ENCODE measurements at places on chromosomes 4 and X.

DNA sequence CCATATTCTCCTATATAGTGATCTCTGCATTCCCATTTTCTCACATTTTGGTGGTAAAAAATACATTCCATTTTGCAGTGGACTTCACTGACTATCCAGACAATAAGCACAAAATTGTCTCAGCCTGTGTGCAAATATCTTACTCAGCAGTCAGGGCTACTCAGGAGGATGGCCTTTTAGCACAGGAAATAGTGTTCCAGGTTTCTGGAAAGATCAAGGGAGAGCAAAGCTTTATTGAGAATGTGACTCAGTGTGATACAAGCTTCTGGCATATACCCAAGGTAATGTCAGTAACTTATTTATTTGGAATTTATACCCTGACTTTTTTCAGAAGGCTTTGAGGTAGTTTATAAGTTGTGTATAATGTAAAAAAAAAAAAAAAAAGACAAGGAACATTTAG lies 233.4 kb downstream of the TEX13A start:
- no peak for DNase-seq

GRCh38 chrX:135435139-135435922 lies 13.6 kb downstream of the SMIM10L2A start:
- no peak for DNase-seq

- no peak for DNase-seq
Measured at GRCh38 chr4:7059662-7060061, 8.2 kb downstream of the GRPEL1 start.

- no peak for DNase-seq
Measured at GRCh38 chr4:11130195-11130970, 298.3 kb downstream of the HS3ST1 start.

DNA sequence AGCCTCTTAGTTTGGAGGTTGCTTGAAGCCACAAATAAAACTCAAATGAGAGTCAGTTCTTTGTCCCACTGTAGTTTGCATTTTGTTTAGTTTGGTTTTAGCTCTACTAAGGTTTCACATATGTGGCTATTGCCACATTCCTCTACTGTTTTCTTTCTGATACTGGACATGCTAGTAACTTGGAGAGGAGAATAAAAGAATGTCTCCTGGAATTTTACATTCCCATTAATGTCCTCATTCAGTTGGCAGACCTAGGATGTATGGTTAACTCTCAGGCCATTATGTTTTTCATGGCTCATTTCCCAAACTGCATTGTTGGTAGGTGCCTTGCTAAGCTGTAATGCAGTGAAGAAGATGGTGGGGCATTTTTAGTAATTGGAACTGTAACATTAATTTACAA lies 29.9 kb downstream of the UPRT start:
- DNase-seq: peak; percentile 3

- DNase-seq: no peak
Measured at GRCh38 chrX:41116948-41117347, 31.7 kb downstream of the USP9X start.

DNA sequence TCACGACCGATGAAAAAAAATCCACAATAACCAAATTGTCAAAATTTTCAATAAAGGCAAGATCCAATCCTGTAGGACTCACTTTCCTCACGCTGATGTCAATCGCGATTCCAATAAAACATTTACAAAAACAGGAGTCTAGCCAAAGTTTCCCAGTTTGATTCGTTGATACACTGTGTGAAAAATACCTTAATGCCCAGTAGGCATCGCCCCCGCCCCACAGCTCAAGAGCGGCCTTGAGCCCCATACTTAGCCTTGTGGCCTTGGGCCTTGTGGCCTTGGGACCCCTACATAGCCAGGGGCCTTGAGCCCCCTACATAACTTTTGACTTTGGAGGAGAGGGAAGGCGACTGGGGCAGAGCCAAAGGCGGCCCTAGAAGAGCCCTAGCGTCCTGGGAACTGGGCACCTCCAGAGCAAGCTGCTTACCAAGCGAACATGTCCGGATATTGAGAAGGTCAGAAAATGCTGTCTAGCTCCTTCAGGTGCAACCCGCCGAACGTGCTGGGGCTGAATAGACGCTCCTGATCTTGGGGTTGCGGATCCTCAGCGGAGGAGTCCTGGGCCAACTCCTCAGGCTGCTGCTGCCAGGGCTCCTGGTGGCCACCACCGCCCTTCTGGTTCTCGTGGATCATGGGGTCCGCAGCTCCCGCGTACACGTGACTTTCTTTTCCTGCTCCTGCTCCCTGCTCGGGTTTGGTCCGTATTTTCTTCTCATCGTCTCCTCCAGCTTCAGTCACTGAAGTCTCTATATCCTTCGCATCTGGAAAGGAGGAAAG lies 62.9 kb downstream of the RHOXF2B start:
- DNase-seq: no peak

- no peak for DNase-seq
Measured at GRCh38 chrX:40501164-40501855, 79.5 kb upstream of the ATP6AP2 start.

DNA sequence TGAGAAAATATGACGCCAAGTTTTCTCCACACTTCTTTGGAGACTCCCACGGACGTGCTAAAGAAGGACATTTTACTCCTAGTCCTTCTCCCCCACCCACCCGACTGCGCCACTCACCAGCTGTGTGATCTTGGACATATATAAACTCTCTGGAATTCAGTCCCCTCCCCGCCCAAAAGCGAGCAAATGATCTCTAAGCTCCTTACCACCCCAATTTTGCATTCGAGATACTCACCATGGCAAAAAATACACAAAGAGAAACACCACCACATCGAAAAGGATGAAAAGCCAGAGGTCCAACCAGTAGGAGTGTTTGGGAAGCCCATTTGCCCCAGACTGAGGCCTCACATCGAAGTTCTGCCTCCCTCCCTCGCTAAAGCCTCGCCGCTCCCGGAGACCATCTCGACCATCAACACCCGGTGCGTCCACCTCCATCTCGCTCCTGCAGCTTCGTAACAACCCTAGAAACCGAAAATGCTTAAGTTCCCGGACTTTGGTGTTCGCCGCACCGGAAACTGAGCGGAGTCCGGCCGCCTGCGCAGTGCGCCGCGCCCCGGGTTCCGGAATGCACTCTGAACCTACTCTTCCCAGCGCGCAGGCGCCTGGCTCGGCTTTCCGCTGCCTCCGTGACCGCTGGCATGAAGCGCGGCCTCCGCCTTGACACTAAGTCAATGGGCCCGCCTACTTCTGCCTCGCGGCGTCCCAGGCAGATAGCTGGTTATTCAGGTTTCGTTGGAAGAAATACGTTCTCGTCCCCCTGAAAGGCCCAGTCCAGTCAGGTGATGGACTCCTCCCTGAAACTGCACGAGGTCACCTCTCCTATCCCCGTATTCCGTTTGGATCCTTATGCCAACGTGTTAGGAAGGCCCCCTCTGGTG lies 21.6 kb downstream of the FABP2 start:
- DNase-seq: peak; percentile 53

DNA sequence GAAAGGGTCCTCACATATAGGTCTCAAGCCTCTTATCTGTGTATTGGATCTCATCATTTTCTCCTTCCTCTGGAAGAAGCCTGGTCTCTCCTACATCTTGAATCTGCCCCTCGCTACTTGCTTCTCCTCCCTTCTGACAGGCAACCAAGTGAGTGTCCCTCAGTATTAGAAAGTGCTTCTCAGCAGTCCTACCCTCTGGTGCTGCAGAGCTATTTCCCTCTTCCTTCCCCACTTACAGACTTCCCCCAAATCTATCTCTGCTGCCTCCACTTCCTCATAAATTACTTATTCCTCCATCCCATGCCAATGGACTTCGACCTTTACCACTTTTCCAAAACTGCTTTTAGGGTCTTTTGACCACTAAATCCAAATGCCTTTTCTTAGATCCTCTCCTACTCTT lies 129.1 kb upstream of the NAP1L5 start:
- DNase-seq: no peak

- peak; percentile 27 for DNase-seq
Measured at GRCh38 chrX:41009850-41010846, 75.1 kb upstream of the USP9X start.

GRCh38 chr4:119106036-119107000 lies 29.3 kb upstream of the MYOZ2 start:
- no peak for DNase-seq

- DNase-seq: no peak
Measured at GRCh38 chrX:121635141-121635540, 587.7 kb downstream of the GLUD2 start.

DNA sequence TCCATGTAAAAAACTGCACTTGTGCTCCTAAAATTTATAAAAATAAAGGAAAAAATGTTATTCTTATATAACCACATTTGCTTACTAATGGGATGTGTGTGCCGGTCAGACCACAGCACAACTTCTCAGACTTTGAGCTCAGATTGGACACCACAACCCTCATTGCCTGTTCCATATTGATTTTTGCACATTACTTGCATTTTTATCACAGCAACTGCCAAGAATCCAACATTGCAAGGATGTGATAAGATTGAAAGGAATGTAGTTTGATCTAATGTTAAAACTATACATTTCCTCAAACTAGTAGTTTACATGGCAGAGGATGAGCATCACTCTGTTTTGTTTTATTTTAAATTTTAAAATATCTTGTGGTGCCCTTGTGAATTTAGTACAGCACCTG lies 227.8 kb downstream of the KDR start:
- DNase-seq: no peak

DNA sequence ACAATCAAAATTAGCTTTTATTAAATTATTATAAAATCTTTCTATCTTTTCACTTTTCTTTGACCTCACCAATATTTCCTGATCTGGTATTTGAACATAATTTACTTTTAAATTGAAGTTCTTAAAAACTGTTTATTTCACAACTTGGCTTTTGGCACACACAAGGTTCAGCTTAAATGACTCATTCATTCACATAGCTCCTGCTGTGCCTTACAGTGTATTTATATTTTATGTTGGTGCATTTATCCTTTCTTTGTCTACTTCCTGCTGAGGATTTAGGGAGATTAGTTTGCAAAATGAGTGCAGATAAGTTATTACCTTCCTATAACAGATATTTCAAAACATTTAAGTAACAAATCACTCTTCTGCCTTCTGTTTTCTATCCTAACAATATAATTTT lies 430.6 kb downstream of the DTHD1 start:
- no peak for DNase-seq

- no peak for DNase-seq
Measured at GRCh38 chr4:66923081-66923865, 622.0 kb downstream of the CENPC start.

DNA sequence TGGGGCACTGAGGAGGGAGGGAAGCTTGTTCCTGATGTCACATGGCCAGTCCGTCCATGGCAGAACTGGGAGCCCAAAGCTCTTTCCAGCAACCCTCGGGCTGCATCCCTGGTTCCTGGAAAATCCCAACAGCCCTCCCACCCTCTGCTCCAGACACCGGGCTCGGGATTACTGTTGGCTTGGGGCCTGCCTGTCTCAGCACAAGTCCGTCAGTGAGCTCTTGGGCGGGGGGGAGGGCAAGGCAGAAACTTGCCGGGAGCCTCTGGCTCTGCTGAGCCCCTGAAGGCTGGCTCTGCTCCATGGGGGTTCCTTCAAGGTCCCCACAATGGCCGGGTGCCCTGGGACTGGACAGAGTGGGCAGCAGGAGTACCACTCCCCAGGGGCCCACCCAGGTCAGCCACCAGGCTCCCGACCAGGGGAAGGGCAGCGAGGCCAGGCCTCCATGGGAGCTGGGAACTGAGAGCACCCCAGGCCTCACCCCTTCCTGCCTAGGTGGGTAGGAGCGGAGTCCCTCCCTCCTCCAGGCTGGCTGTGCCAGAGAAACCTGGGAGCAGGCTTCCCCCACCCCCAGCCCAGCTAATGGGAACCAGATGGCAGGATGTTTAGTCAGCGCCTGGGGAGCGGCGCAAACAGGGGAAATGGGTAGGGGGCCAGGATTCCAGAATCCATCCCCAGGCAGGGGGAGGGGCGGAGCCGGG lies 6.4 kb upstream of the HAUS7 start:
- no peak for DNase-seq

- no peak for DNase-seq
Measured at GRCh38 chr4:23866450-23867075, 23.3 kb downstream of the PPARGC1A start.

DNA sequence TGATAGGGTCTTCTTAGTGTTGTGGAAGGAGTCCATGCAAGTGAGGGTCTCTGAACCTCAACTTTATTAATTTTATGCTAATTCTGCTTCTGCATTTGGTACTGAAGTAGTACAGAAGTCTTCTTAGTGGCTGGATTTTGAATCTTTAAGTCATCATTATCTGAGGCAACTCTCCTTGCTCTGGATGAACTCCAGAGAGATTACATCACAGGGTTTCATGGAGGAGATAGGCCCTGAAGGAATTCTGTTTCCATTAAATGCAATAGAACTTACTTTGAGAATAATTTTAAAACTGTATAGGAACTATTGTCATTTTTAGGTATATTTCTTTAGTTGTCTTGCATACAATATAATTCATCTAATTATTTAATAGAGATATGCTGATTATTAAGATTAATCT lies 451.2 kb downstream of the FAT4 start:
- DNase-seq: no peak

DNA sequence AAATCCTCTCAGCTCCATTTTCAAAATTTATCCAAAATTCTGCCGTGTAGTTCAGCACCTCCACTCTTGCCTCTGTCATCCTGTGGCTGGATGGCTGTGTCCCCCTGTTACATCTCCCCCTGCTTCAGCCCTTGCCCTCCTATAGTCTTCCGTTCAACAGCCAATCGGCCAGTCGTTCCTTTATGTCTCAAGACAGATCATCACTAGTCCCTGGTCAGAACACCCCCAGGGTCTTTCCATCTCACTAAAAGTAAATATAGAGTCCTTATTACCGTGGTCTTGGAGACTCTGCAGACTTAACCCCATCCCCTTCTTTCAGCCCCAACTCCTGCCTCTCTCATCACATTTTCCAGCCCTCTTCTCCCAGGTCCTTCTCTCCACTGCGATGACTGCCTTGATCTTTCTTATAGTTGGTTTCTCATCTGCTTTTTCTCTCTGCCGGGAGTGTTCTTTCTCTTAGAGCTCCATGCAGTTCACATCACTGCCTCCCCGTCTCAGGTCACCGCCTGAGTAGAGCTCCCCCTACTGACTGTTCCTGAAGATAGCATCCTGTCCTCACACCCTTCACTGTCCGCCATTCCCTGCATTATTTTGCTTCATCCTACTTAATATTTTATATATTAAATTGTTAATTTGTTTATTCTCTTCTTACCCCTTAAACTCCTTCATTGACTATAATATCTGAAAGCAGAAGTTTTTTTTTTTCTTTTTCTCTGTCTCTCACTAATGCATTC lies 736.9 kb upstream of the MAGEB2 start:
- no peak for DNase-seq

DNA sequence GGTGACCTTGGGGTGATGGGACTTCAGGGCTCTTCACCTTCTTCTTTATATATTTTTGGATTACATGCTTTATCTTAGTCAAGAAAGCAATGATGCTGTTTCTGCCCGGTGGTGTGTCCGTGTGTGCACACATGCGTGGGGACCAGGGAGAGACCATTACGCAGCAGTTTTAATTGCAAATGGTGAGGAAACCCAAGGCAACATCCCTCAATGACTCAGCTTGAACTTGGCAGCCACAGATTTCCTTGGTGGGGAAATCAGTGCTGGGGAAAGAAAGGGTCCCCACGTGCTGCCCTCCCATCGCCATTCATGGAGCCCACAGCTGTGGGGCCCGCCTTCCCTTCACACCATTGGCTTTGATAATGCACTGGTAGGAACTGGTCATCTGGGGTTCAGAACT lies 46.2 kb upstream of the C4orf50 start:
- no peak for DNase-seq

GRCh38 chrX:79266702-79267101 lies 100.4 kb downstream of the ITM2A start:
- DNase-seq: no peak

Measured in brain pericyte (primary cell).